ENCODE measurements at places on chromosomes 6 and 20.

- no peak for DNase-seq
These were observed 157.1 kb upstream of the THEMIS start for GRCh38 chr6:128057946-128058345.

DNA sequence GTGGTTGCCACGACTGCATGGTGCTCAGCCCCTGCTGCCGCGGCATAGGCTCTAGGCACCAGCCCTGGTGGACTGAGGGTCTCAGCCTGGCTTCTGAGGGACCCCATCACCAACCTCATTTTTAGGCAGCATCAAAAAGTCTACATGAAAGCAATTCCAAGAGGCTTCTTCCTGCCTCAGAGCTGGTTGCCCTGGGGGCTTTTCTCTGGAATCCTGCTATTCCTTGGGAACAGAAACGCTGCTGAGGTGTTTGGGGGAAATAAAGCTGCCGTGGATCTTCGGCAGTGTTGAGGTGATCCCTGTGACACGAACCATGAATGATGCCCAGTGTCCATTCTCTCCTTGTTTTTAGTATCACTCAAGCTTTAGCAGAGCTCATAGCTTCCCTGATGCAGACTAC is 148.4 kb upstream of the LRFN2 start:
- no peak for DNase-seq

- no peak for DNase-seq
These were observed 761 bp upstream of the NR2E1 start for GRCh38 chr6:108164815-108165706.

GRCh38 chr6:134732763-134733162 is 217.1 kb downstream of the ALDH8A1 start:
- DNase-seq, result no peak

DNA sequence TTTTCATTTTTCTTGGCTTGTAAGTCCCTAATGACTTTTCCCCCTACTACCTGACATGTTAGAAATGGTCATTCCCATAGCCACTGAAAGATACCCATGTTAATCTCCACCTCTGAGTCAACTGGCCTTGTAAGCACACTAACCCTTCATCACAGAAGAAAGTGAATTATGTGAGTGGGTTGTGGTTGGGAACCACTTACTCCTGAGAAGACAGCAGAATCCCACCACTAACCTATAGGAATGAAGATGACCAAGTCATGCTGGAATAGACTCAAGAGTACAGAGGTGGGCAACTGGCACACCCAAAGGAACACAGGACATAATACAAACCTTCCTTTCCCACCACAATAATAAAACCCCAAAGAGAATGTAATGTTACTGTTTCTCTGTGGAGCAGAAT is 30.1 kb downstream of the RAMACL start:
- DNase-seq, result no peak

DNA sequence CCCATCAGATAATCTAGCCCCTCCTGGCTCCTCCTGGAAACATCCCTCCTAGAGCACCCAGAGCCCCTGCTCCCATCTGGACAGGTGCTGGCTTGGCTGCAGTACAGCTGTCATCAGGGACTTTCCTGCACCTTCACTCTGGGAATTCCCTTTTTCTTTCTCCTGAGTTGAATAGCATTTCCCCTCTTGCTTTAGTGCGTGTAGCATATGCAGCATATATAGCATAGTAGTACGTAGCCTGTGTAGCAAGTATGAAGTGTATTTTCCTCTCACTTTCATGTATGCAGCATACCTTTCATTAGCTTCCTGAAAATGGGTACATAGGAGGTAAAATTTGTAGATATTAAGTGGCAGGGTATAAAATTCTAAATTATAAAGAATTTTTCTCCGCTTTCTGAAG is 352.9 kb downstream of the ESR1 start:
- DNase-seq, result no peak

DNA sequence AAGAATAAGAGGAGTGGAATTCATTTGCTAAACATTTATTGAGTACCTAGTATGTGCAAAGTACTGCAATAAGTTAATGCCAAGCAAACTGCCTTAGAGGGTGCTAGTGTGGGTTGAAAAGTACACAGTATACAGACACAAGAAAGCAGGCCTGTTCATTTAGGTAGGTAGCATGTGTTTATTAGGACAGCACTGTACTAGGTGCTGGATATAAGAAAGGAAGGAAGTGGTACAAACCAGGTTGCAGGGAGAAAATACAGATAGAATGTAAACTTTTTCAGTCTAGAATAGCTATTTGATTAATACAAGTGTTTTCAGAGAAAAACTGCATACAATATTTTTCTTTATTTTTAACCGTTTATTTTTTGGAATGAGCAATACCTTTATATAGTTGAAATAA is 68.1 kb downstream of the PHF20 start:
- DNase-seq, result no peak

GRCh38 chr6:74259981-74260380 is 564.0 kb downstream of the CD109 start:
- DNase-seq, result no peak

- DNase-seq, result no peak
These were observed 48.7 kb upstream of the GATA5 start for GRCh38 chr20:62524505-62524911.

DNA sequence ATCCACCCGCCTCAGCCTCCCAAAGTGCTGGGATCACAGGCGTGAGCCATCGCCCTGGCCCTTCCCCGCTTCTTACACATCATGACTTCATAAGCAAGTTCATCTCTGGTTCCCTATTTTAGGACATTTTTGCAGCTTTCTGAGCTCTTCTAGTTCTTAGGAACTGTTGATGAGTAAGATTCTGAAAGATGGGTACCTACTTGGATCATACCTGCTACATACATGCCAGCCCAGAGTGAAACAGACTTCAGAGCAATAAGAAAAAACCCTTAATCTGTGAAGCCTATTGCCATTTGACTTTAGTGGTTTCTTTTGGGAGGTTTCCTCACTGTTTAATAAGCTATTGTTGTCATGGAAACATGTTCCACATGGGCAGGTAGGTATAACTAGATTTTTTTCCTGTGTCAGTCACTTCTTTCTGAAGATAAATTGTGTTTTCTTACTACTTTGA is 27.9 kb upstream of the TMEM217 start:
- no peak for DNase-seq

- DNase-seq, result peak; percentile 68
These were observed 593 bp downstream of the DNMT3B start for GRCh38 chr20:32762754-32763201.

GRCh38 chr6:36695414-36695813 is 2.2 kb upstream of the RAB44 start:
- DNase-seq, result no peak

- peak; percentile 38 for DNase-seq
These were observed 41.9 kb downstream of the TULP4 start for GRCh38 chr6:158353883-158354877.

DNA sequence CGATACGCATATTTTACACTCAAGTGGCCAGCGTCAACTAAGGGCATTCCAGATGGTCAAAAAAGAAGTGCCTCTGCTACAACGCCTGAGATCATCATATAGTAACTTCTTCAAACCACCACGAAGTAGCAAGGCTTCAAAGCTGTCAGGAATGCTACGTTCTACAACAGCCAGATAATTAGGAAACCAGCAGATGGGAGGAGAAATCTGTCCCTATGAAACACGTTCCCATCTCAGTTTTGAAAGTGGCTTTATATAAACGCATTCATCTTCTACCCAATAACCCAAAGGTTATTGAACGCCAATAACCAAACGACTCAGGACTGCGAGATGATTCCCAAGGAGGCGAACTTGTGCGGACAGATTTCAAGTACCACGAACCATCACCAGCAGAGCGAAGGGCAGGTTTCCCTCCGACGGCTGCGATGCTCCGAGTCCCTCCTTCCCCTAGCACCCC is 1.2 kb downstream of the ABHD12 start:
- peak; percentile 75 for DNase-seq

- no peak for DNase-seq
These were observed 5.9 kb downstream of the CCND3 start for GRCh38 chr6:41935685-41936072.

GRCh38 chr6:135105299-135105698 is 50.7 kb upstream of the HBS1L start:
- no peak for DNase-seq

- DNase-seq, result no peak
These were observed 259.1 kb downstream of the CLIC5 start for GRCh38 chr6:45756606-45757005.

DNA sequence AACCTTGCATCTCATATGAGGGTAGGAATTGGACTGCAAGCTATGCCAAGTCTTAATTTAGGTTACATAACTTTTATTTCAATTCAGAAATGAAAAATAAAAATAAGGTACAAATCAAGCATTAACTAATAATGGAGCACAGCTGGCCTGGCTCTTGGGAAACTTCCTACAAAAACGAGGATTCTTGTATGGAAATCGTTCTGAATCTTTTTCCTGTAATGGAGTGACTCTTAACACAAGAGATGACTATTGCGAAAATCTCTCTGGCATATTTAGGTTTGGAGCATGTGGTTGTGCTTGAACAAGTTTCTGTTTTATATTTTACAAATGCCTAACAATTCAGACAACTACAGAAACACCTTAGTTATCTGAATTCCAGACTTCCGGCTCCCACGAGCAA is 34.0 kb upstream of the PI16 start:
- DNase-seq, result no peak

GRCh38 chr20:52965380-52965779 is 6.8 kb upstream of the TSHZ2 start:
- DNase-seq, result peak; percentile 81

- no peak for DNase-seq
These were observed 220.4 kb upstream of the RIMS1 start for GRCh38 chr6:71665931-71666330.

GRCh38 chr20:667351-668034 is 8.1 kb downstream of the SCRT2 start:
- peak; percentile 34 for DNase-seq

- DNase-seq, result peak; percentile 88
These were observed 155.1 kb upstream of the MLIP start for GRCh38 chr6:53956068-53956711.

- DNase-seq, result no peak
These were observed 1.6 kb downstream of the BEND6 start for GRCh38 chr6:56956491-56956890.

DNA sequence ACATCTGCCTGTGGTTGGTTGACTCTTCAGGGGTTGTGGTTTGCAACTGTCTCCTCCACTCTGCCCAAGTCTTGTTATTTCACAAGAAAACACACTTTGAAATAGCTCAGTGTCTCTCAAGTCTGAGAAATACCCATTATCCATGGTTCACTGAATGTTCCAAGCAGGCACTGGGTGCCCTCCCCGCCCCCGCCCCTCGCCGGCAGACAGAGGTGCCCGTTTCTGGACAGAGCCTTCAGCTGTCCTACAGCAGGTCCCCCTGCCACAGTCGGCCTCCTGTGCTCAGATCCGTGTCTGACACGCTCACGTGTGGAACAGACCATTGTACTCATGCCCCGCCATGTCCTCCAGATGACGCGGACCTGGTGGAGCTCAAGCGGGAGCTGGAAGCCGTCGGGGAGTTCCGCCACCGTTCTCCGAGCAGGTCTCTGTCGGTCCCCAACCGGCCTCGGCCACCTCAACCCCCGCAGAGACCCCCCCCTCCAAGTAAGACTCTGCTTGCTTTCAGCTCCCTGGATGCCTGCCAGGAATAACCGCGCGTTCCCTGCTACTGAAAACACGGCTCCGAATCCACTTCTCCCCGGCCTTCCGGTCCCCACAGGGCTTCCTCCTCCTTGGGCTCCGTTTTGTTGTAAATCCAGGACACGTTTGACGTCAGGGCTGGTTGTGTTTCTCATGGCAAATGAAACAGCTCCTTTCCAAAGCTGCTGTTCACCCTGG is 81.4 kb downstream of the SERAC1 start:
- DNase-seq, result no peak

DNA sequence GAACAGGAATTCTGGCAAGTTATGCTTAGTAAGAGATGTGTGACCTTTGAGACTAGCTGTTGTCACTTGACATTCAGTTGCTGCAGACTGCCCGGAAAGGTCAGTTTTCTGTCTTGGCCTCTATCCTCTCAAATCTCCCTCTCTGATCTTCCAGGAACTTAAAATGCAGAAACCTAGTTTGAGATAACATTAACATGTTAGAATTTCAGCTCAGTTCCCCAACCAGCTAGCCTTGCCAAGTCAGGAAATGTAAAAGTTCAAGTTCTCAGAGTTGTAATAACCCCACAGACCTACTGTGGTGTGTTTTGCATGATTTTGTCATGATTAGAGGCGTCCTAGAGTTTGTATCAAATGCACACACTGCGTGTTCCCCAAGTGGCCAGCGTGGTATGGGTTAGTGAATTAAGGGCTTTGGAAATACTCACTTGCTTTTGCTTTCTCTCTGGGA is 46.6 kb downstream of the DUSP22 start:
- no peak for DNase-seq

DNA sequence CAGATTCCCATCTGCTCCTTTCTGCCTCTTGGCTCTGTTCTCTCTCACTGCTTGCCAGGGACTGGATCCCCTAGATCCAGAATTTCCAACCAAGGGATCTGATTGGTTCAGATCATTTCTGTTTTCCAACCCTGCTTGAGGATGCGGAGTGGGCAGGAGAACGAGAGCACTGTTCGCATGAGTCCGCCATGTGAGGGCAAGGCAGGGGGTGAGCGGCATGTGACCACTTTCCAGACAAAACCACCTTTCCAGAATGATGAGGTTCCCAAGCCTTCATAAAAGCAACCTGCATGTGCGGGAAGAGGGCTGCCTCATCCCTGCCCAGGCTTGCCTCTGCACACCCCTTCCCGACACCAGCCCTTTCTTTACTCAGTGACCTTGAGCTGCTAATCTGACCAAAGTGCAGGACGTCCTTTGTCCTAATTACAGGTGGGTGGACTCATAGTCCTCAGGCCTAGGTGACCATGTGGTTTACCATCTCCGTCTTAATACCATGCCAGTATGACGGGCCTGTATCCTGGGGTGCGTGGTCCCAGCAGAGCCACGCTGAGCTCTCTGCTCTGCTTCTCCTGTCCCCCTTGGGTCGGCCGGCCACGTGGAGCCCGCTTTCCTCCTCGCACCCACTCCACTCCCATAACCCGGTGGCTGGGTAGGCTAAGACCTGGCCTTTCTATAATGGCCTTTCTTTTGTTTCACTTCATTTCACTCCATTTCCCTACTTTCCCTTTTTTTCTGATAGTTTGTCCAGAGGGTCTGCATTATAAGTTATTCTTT is 14.4 kb downstream of the NQO2 start:
- DNase-seq, result no peak

DNA sequence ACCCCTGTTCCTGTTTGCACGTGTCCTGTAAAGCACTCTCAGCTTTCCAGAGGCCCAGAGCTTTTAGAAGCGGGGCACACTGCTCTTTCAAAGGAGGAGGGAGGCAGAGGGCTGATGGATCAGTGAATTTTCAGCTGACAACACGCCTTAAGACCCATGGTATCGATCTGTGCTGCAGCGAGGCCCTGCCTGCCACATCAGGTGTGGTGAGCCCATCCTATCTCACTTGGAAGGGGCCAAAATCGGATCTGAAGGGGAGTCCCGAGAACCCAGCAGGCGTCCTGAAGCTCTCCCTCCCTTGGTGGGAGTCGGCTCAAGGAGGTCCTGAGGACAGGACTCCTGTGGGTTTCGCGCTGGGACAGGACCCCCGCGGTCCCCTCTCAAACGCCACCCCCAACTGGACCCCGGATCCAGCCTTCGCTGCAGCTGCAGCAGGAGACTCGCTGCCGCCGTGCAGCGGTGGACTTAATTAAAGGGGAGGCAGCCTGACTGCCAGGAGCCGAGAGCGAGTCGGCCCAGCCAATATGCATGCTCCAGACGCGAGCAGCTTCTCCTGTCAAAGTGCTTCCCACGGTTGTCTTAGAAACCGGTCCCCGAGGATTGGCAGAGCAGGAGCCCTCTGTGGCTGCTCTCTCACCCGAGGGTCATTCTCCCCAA is 580.0 kb upstream of the ZNF337 start:
- DNase-seq, result no peak
